ENCODE measurements at places on chromosomes 5 and 9. TPM values are rescaled to one million over a fixed set of nuclear protein-coding genes. Genes with fewer than 3 reads are reported as not detected.

Gene ZNF367
- 21.8 TPM for total RNA-seq

Gene ORM2
- total RNA-seq = not detected

Gene MYOZ3
- 0.51 TPM for total RNA-seq

Gene WDR31
- 1.9 TPM for total RNA-seq

Gene PCDHGA7
- 0.22 TPM for total RNA-seq

DNA sequence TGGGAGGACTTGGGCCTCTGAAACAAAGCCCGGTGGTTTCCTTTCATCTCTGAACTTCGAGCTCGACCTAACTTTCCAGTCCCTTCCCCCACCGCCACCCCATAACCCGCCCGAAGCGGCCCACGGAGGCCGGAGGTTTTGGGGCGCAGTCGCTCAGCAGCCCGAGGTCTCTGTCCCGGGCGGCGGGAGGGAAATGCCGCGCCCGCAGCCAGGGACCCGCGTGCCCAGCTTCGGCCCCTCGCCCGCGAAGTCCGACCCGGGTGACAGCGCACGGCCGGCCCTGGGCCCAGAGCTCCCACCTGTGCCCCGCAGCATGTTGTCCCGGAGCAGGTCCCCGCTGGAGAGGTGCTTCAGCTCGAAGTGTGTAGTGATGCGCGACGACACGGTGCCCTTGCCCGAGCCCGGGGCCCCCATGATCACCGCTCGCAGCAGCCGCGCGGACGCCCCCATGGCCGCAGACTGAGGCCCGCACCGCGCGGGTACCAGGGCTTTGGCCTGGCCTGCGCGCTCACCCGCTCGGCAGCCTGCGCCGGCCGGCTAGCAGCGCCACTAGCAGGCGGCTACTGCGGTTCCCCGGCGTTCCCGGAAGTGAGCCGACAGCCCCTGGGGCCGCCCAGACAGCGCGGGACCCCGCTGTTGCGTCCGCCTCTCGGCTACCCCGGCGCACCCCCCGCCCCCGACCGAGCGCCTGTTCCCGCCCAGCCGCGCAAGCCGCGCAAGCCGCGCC lies at the start of gene AK3:
Gene AK3 (minus strand): TSS at position 565 of the 727 bp plus-strand sequence. CDS start 115 bp downstream, at position 450.
- peaks cover 2% of the 10 kb centered on the region for H3K36me3 ChIP-seq
- peak within 1 kb of the TSS; percentile 92 for H3K27ac ChIP-seq
- peak within 1 kb of the TSS; percentile 89 for H3K4me3 ChIP-seq
- peak; percentile 81 for DNase-seq
- H3K4me1 ChIP-seq = peaks cover 29% of the 10 kb centered on the region
- H3K27me3 ChIP-seq = no peaks in the 10 kb centered on the region

- H3K27ac ChIP-seq = peak overlapping the region; percentile 56
- no peaks in the 10 kb centered on the region for H3K27me3 ChIP-seq
- peak overlapping the region; percentile 74 for H3K4me3 ChIP-seq
- no peak for DNase-seq
Observed at GRCh38 chr5:58759745-58760144, 176.9 kb downstream of the RAB3C start.

GRCh38 chr9:121485623-121486022 lies 14.0 kb downstream of the GGTA1 start:
- H3K27me3 ChIP-seq = peaks cover 2% of the 10 kb centered on the region
- no peak overlapping the region for H3K4me3 ChIP-seq
- DNase-seq = no peak
- no peaks in the 10 kb centered on the region for H3K4me1 ChIP-seq

DNA sequence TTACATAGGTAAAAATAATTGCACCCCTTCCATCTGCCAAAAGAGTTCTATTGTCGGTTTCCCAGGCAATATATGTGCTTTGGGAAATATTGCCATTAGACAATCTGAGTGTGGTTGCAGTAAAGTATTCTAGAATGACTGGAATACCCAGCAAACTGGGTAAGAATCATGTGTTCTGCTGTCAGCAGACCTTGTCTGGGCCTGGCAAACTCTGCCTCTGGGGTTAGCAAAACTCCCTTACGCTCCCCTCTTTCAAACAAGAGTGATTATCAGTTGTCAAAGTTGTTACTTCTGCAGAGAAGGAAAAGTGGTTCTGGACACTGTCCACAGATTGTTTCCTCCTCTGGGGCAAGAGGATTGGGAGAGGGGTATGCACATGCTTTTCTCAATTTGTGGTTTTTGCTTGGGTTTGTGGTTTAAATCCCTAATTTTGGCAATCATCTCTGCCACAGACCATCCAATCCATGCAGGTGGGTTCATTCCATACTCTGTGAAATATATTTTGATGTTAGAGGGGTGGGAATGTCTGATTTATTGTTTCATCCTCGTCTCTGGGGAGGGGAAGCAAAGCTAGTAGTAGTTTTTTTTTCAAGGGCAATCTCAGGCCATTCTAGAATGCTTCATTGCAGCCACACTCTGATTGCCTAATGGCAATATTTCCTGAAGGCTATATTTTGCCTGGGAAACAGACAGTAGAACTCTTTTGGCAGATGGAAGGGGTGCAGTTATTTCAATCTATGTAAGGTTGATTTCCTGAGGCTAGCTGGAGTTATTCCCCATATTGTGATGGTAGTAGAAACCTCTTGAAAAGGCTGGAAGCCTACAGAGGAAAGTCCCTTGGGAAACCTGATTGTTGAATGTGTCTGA lies 24.0 kb upstream of the TNFSF15 start:
- H3K4me1 ChIP-seq = peaks cover 17% of the 10 kb centered on the region
- H3K27me3 ChIP-seq = peaks cover 2% of the 10 kb centered on the region

DNA sequence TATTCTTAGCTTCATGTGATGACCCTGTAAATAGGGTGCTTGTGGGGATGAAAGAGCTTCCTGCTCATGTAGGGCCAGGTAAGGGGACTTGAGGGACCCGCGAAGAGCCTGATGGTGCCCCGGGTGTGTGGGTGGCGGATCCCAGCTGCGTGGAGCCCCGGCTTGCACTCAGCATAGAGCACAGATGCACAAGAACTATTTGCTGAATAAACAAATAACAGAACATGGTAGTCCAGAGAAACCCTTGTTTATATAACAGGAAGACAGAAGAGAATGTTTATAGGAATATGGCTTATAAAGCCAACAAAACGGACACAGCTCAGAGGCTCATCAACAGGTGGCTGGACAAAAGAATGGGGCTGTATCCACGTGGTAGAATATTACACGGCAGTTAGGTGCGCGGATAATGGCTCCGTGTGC lies 106.9 kb upstream of the COL5A1 start:
- no peaks in the 10 kb centered on the region for H3K36me3 ChIP-seq
- no peak for DNase-seq
- H3K4me1 ChIP-seq = no peaks in the 10 kb centered on the region

- H3K27ac ChIP-seq = no peak overlapping the region
- H3K4me1 ChIP-seq = no peaks in the 10 kb centered on the region
- no peaks in the 10 kb centered on the region for H3K27me3 ChIP-seq
- no peak overlapping the region for H3K4me3 ChIP-seq
Observed at GRCh38 chr5:123868267-123868666, 356.3 kb downstream of the CSNK1G3 start.

GRCh38 chr5:124651663-124652513 lies 94.6 kb downstream of the ZNF608 start:
- peak; percentile 4 for DNase-seq
- peaks cover 37% of the 10 kb centered on the region for H3K27me3 ChIP-seq
- peaks cover 20% of the 10 kb centered on the region for H3K4me1 ChIP-seq
- H3K27ac ChIP-seq = no peak overlapping the region
- H3K36me3 ChIP-seq = peaks cover 1% of the 10 kb centered on the region

- no peak overlapping the region for H3K4me3 ChIP-seq
- peaks cover 8% of the 10 kb centered on the region for H3K27me3 ChIP-seq
- no peak overlapping the region for H3K27ac ChIP-seq
- H3K36me3 ChIP-seq = no peaks in the 10 kb centered on the region
Observed at GRCh38 chr9:130421802-130422276, 22.9 kb upstream of the ASS1 start.

GRCh38 chr9:127506117-127506813 lies 55.0 kb downstream of the LRSAM1 start:
- peaks cover 5% of the 10 kb centered on the region for H3K4me1 ChIP-seq
- no peak overlapping the region for H3K4me3 ChIP-seq
- no peak overlapping the region for H3K27ac ChIP-seq
- H3K27me3 ChIP-seq = no peaks in the 10 kb centered on the region
- DNase-seq = no peak
- peaks cover 2% of the 10 kb centered on the region for H3K36me3 ChIP-seq

GRCh38 chr5:73825736-73826135 lies 199.7 kb downstream of the ARHGEF28 start:
- DNase-seq = no peak
- H3K27me3 ChIP-seq = peaks cover 2% of the 10 kb centered on the region
- H3K4me3 ChIP-seq = no peak overlapping the region
